ENCODE measurements at places on chromosomes 4 and X.
A peak's percentile ranks its signal among the peaks of the same experiment; 100 is the strongest.

DNA sequence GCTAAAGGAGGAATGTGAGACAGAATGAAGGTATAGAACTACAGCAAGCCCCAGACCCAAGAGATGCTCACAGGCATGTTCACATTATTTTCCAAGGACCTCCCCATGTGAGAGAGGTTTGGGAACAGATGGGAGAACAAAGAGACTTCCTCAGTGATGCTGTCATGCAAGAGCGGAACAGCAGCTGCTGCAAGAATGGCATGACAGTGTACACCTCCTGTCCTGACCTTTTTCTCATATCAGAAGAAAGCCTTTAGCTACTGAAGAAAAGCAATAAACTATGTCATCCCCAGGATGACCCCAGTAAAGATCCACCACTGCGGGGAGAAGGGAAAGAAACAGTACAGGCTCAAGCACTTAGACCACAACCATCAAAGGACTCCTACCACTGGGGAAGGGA is 7.2 kb downstream of the PRDM5 start:
- no peaks in the 10 kb centered on the region for H3K27me3 ChIP-seq
- H3K27ac ChIP-seq, result no peak overlapping the region
- H3K36me3 ChIP-seq, result no peaks in the 10 kb centered on the region
- peaks cover 18% of the 10 kb centered on the region for H3K4me1 ChIP-seq
- H3K4me3 ChIP-seq, result no peak overlapping the region

GRCh38 chrX:48676893-48677270 is 6.7 kb upstream of the WAS start:
- no peaks in the 10 kb centered on the region for H3K36me3 ChIP-seq
- DNase-seq, result peak; percentile 8
- peak overlapping the region; percentile 6 for H3K27ac ChIP-seq
- H3K4me3 ChIP-seq, result peak overlapping the region; percentile 83
- H3K4me1 ChIP-seq, result no peaks in the 10 kb centered on the region

DNA sequence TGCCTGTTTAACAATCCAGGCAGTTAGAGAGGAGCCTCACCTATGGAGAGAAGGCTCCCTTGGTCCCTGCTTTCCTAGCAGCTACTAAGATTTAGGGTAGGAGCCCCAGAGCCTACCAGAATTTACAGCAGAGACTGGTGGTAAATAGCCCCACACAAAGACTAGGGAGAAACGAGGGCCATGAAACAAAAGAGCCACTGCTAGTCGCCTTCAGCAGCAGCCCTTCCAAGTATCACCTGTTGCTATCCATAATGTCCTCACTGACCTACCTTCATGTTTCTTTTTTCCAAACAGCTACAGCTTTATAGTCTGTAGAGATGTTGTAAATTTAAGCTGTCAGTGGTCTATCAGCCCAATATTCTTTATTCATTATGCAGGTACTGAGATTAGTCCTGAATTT is 25.3 kb downstream of the ARHGEF6 start:
- H3K4me1 ChIP-seq, result no peaks in the 10 kb centered on the region
- H3K4me3 ChIP-seq, result no peak overlapping the region
- no peak for DNase-seq
- no peaks in the 10 kb centered on the region for H3K36me3 ChIP-seq
- H3K27me3 ChIP-seq, result no peaks in the 10 kb centered on the region
- H3K27ac ChIP-seq, result no peak overlapping the region

- no peak overlapping the region for H3K4me3 ChIP-seq
- no peaks in the 10 kb centered on the region for H3K4me1 ChIP-seq
- H3K27ac ChIP-seq, result no peak overlapping the region
- H3K36me3 ChIP-seq, result no peaks in the 10 kb centered on the region
- DNase-seq, result no peak
- no peaks in the 10 kb centered on the region for H3K27me3 ChIP-seq
Measured at GRCh38 chrX:115368876-115369275, 79.4 kb downstream of the LUZP4 start.

Data from MM.1S (cell line).